ENCODE measurements at places on chromosomes 5 and 9. TPM values are rescaled to one million over a fixed set of nuclear protein-coding genes. Genes with fewer than 3 reads are reported as not detected.

DNA sequence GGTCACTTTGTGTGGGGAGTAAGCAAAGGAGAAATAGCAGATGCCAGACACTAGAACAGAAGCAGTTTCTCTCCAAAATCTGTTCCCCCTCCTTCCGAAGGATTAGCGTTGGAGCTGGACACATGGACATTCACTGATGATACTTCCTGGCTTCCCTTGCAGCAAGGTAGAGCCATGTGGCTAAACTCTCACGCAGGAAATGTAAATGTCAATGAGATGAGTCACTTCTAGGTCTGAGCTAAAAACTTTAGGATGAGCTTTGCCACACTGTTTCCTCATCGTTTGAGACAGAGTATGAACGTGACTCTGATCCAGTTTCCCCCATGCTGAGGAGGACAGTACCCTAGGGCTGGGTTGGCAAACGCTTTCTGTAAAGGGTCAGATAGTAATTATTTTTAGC lies 5.1 kb downstream of the BHMT2 start:
- DNase-seq, result no peak

DNA sequence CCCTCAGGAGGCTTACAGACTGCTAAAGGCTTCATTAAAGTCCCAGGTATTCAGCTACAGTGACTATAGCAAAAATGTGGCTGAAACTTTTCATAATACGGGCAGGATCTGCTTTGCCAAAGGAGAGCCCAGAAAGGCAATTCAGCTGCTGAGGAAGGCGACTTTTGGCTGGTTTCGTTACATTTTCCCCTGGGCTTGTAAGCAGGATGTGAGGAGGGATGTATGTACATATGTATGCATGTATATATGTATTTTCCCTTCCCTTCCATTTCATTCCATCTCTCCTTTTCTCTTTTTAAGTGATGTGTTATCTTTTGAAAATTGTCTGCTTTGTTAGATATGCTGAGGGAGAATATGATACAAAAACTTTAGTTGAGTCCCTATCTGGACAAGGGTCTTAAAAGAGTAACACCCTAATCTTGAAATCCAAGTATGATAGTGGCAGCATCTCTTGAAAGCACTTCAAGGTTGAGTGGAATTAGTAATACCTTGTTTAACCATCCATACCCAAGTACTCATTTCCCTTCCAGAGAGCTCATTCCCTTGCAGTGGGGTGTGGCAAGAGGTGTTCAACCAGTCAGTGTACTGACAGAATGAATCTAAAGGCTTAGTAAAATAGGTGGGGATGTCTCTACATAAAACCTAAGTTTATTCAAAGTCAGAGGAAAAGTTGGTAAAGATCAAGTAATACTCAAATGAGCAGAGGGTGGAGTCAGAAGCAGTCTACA lies 28.7 kb downstream of the RAD1 start:
- no peak for DNase-seq

DNA sequence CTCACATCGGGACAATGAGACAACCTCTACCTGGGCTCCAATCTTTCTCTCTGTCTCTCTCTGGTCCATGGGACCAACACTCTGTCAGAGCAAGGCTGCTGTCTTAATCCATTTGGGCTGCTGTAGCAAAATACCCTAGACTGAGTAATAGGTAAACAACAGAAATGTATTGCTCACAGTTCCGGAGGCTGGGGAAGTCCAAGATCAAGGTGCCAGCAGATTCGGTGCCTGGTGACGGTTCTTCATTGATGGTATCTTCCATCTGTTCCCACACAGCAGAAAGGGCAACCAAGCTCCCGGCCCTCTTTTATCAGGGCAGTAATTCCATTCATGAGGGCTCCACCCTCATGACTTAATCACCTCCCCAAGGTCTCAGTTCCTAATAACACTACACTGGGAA lies 61.3 kb upstream of the SPOCK1 start:
- DNase-seq, result no peak

NIPAL4 gene
- 0.12 TPM for total RNA-seq

- DNase-seq, result no peak
These were observed at the start of gene PHF24 for GRCh38 chr9:34957492-34958410. Gene PHF24 (plus strand): TSS chr9:34958285. CDS start chr9:34971299, 13,014 bp downstream.

DNA sequence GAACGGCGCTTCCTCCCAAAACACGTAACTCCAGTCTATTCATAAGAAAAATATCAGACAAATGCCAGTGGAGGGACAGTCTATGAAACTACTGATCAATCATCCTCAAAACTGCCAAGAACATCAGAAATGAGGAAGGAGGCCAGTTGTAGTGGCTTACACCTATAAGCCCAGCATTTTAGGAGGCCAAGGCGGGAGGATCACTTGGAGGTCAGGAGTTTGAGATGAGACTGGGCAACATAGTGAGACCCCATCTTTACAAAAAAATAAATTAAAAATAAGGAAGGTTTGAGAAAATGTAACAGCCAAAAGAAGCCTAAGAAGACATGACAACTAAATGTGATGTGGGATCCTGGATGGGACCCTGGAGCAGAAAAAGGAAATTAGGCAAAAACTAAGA lies 58.9 kb upstream of the MIER3 start:
- DNase-seq, result no peak

BSPRY gene
- total RNA-seq, result 1.6 TPM

RASGEF1C gene
- 0.65 TPM for total RNA-seq

DNA sequence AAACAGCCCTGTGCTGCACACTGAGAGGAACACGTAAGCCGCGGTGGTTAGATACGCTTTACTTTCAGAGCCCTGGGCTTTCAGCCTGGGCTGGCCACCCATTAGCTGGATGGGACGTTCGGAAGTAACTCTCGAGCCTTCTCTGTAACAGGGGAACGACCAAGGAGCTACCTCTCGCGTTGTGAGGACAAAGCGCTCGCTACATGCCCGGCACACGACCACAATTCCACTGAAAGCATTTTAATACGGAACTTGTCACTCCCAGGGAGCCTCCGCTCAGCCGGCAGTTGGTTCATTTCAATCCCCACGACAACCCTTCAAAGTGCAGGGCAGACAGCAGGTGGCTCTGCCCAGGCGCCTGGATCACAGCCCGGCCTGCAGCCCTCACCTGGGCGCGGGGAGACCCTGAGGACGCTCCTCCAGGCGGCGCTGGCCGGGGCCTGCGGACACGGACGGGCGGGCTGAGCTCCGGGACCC lies 368 bp downstream of the SURF1 start:
- no peak for DNase-seq

NLN gene
- total RNA-seq, result 14.7 TPM

Measured in left cardiac atrium (tissue), 4 donors.